DND-41 (cell line): ENCODE measurements at places on chromosomes 11 and 22.

DNA sequence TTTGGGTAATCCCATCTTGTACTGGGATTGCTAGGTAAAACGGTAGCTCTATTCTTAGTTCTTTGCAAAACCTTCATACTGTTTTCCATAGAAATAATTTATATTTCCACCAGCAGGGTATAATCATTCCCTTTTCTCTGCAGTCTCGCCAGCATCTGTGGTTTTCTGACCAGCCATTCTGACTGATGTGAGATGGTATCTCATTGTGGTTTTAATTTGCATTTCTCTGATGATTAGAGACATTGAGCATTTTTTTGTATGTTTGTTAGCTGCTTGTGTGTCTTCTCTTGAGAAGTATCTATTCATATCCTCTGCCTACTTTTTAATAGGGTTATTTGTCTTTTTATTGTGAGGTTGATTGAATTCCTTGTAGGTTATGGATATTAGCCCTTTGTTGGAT is 220.9 kb downstream of the PGR start:
- no peak overlapping the region for H3K27ac ChIP-seq
- peaks cover 6% of the 10 kb centered on the region; the same call in 1 of the 2 replicates for H3K4me1 ChIP-seq
- no peaks in the 10 kb centered on the region for H3K27me3 ChIP-seq
- H3K36me3 ChIP-seq, result no peaks in the 10 kb centered on the region
- no peak overlapping the region for H3K4me3 ChIP-seq

DNA sequence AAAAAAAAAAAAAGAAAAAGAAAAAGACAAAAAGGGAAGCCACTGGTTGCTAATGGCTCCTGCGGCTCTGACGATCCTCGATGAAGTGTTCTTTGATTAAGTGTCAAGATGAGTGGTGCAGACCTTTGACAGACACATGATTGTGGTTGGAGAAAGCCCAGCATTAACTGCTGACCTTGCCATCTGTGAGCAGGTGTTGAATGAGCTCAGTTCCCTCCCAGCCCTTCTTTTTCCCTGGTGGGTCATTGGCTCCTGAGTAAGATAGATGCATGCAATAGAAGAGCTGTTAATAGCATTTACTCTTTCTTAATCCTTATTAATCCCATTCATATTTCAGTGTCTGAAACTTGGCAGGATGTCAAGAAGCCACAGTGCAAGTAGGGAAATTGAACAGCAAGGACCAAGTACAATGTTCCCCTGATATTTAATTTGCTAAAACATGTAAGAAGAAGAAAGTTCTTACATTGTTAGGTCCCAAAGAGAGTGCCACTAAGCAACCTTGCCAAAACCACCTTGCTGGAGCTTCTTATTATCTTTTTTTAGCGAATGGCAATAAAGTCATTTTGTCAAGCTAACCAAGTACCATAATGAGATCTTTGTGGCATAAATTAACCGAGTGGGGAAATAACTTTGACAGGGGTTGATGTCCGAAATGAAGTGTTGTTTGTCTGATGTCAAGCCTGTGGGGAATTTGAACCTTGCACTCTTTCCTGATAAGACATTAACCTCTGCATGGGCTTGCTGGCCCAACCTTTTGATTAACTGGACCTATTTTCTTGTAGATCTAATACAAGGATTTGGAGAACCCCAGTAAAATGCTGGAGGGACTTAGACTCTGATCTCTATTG is 113.7 kb downstream of the PTPRJ start:
- H3K27me3 ChIP-seq, result no peaks in the 10 kb centered on the region
- no peak overlapping the region for H3K27ac ChIP-seq
- H3K4me1 ChIP-seq, result no peaks in the 10 kb centered on the region

DNA sequence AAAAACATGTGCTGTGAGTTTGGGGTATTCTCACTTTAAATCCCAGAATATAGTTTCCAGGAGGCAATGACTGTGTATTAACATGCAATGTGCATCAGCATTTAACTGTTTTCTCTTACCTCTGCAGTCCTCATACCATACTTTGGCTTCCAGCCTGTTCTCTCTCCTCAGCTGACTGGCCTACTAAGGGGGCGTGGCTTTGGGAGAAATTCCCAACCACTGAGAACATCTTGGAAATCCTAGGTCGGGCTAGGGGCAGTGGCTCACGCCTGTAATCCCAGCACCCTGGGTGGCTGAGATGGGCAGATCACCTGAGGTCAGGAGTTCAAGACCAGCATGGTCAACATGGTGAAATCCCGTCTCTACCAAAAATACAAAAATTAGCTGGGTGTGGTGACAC is 13.5 kb upstream of the ZC3H12C start:
- H3K27ac ChIP-seq, result no peak overlapping the region
- H3K27me3 ChIP-seq, result no peaks in the 10 kb centered on the region
- DNase-seq, result no peak
- H3K4me3 ChIP-seq, result no peak overlapping the region

GRCh38 chr11:6354651-6355485 is 34.6 kb upstream of the CAVIN3 start:
- no peak overlapping the region for H3K4me3 ChIP-seq
- H3K27me3 ChIP-seq, result peaks cover 11% of the 10 kb centered on the region
- no peak for DNase-seq
- no peaks in the 10 kb centered on the region for H3K36me3 ChIP-seq
- 0 out of 2 replicates have a peak, but pooled peaks cover 3% of the 10 kb centered on the region for H3K4me1 ChIP-seq

DNA sequence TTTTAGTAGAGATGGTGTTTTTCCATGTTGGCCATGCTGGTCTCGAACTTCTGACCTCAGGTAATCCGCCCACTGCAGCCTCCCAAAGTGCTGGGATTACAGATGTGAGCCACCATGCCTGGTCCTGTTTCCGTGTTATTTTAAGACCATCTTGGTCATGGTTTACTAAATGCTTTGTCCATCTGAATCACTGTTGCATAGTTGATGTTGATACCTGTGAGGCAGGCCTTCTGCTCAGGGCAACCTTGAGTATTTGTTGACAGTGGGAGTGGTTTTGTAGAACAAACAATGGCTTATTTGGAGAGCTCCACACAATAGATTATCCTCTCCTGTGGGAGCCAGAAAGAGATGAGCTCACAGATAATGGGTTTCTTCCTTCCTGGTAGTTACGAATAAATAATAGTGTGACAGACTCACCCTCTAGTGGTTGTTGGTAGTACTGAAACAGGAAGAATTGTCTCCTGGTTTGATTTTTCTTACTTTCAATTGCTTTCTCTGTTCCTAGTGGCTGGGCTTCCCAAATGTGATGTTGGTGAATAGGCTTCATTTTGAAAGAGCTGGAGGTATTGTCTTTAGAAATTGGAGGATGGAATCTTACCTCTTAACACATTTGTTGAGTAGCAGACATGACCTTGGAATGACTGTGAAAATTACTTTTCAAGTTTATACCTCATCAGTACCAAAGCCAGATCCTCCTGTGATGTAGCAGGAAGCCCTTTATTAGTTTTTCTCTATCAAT is 39.0 kb downstream of the CTNND1 start:
- peak overlapping the region; percentile 39 for H3K4me3 ChIP-seq
- H3K27ac ChIP-seq, result peak overlapping the region; percentile 78
- peaks cover 20% of the 10 kb centered on the region for H3K4me1 ChIP-seq
- peak; percentile 45 for DNase-seq

DNA sequence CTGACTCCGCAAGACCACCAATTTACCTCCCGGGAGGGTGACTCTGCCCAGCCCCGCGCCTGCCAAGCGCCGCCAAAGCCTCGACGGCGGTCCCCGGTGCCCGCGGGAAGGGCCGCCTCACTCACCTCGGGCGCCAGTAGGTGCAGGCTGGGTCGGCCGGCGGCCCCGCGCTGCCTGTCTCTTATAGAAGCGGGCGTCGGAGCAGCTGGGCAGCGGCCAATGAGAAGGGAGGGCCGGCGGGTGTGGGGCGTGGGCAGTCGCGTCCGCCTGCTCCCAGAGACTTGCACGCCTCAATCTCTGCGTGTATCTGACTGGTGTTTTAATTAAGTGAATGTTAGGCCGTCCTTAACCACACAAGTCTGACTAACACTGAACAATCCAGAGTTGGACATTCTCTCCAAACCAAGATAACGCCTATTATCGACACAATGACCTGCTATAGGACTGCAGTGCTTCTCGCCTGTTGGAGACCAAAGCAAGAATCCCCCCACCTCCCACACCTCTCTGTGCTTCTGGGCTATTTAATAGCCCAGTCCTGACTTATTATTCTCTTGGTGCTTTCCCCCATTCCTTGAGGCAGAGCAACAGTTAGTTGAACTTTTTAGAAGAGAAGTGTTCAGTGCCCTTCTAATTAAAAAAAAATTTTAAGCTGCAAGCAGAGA is at the start of gene TPH1:
Gene TPH1, minus strand, starts transcription at position 154 of the 662 bp plus-strand sequence. CDS start 5,507 bp downstream, outside the sequence.
- H3K36me3 ChIP-seq, result no peaks in the 10 kb centered on the region
- H3K4me1 ChIP-seq, result no peaks in the 10 kb centered on the region
- DNase-seq, result no peak
- H3K4me3 ChIP-seq, result no peak within 1 kb of the TSS
- H3K27me3 ChIP-seq, result no peaks in the 10 kb centered on the region
- no peak within 1 kb of the TSS for H3K27ac ChIP-seq

DNA sequence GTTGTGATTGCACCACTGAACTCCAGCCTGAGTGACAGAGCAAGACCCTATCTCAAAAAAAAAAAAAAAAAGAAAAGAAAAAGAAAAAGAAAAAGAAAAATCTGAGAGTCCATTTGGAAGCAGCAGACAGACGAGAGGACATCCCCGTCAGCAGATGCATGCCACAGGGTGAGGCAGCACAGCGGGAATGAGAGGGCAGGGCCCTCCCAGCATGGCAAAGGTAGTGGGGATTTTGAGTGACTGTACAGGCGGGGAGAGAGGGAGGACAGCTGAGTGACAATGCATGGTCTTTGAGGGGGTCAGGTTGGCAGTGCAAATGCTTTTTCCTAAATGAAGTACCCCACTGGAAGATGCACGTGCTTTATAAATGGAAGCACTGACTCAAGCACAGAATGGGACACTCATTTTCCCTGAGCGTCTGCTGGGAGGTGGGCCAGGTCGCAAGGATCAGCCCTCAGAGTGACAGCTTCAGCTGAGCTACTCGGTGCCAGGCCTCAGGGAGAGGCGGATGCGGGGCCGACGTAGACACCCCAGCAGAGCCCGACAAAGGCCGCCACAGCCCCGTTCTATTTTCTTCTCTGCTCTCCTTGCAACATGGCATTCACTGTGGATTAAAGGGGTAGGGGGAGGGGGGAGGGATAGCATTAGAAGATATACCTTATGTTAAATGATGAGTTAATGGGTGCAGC is 113.5 kb downstream of the SHANK2 start:
- DNase-seq, result no peak
- no peak overlapping the region for H3K27ac ChIP-seq
- H3K4me1 ChIP-seq, result no peaks in the 10 kb centered on the region
- H3K4me3 ChIP-seq, result no peak overlapping the region

- no peak for DNase-seq
- H3K4me3 ChIP-seq, result no peak overlapping the region
- H3K36me3 ChIP-seq, result no peaks in the 10 kb centered on the region
- no peak overlapping the region for H3K27ac ChIP-seq
- no peaks in the 10 kb centered on the region for H3K4me1 ChIP-seq
These were observed 50.5 kb downstream of the PARVG start for GRCh38 chr22:44231233-44231632.
